Heart left ventricle (tissue), 16 donors: ENCODE measurements at places on chromosomes 5 and 9. TPM values are rescaled to one million over a fixed set of nuclear protein-coding genes. Genes with fewer than 3 reads are reported as not detected.

Gene CCDC171
- 0.93 TPM for total RNA-seq

Gene PCDHGA12
- total RNA-seq = 15.5 TPM

DNA sequence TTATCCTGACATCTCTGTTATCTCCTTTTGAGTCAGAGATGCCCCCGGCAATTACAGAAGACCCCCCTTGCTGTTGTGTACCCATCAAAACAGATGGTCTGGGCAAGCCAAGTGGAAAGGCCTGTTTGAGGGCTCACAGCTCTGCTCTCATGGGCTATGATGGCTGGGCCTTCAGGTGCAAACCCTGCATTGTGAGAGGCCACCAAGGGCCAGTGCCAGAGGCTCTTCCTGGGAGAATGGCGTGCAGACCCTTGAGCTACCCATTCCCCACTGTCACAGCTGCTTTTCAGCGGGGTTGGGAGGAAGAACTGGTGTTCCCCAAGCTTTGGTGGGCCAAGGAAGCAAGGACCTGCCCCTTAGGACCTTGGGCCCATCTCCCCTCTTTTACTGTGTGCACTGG is 174.7 kb upstream of the PPP1R26 start:
- H3K27me3 ChIP-seq = peaks cover 33% of the 10 kb centered on the region
- no peaks in the 10 kb centered on the region for H3K4me1 ChIP-seq
- DNase-seq = no peak

Gene BRD3
- total RNA-seq = 14.0 TPM

GRCh38 chr5:176590035-176590717 is 19.8 kb downstream of the GPRIN1 start:
- no peaks in the 10 kb centered on the region for H3K27me3 ChIP-seq
- no peak overlapping the region for H3K4me3 ChIP-seq
- H3K36me3 ChIP-seq = no peaks in the 10 kb centered on the region
- no peaks in the 10 kb centered on the region for H3K4me1 ChIP-seq
- DNase-seq = no peak

GRCh38 chr9:113568081-113568435 is 104.5 kb downstream of the RGS3 start:
- H3K27ac ChIP-seq = peak overlapping the region; percentile 94
- DNase-seq = no peak
- H3K27me3 ChIP-seq = no peaks in the 10 kb centered on the region
- H3K4me3 ChIP-seq = no peak overlapping the region
- peaks cover 44% of the 10 kb centered on the region for H3K4me1 ChIP-seq
- H3K36me3 ChIP-seq = no peaks in the 10 kb centered on the region

- H3K27me3 ChIP-seq = no peaks in the 10 kb centered on the region
- H3K36me3 ChIP-seq = no peaks in the 10 kb centered on the region
- DNase-seq = no peak
- H3K27ac ChIP-seq = no peak overlapping the region
- H3K4me1 ChIP-seq = no peaks in the 10 kb centered on the region
These were observed 125.4 kb downstream of the PSAT1 start for GRCh38 chr9:78422309-78422708.

Gene SVEP1
- 9.6 TPM for total RNA-seq

GRCh38 chr9:72615931-72616330 is 94.5 kb downstream of the TMC1 start:
- H3K36me3 ChIP-seq = no peaks in the 10 kb centered on the region
- H3K27me3 ChIP-seq = no peaks in the 10 kb centered on the region
- no peak overlapping the region for H3K4me3 ChIP-seq
- DNase-seq = no peak
- H3K4me1 ChIP-seq = no peaks in the 10 kb centered on the region

DNA sequence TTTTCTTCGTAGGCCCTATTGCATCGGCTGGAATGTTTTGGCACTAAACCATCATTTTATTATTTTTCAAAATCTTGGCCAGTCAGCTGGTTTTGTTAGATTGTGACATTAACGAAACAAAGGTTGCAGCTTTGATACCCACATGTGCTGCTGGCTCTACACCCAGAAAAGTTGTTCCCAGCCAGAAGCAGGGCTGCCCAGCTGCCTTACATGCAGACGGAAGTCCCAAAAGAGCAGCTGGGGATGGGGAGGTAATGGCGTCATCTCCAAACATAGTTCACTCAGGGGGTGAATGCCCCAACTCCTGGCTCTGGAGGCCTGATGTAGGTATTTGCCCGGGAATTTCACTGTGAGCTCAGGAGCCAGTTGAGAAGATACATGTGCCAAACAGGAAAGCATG is 23.3 kb downstream of the TMEM171 start:
- H3K4me3 ChIP-seq = no peak overlapping the region
- no peak for DNase-seq
- H3K27me3 ChIP-seq = peaks cover 13% of the 10 kb centered on the region
- no peak overlapping the region for H3K27ac ChIP-seq
- H3K4me1 ChIP-seq = no peaks in the 10 kb centered on the region

DNA sequence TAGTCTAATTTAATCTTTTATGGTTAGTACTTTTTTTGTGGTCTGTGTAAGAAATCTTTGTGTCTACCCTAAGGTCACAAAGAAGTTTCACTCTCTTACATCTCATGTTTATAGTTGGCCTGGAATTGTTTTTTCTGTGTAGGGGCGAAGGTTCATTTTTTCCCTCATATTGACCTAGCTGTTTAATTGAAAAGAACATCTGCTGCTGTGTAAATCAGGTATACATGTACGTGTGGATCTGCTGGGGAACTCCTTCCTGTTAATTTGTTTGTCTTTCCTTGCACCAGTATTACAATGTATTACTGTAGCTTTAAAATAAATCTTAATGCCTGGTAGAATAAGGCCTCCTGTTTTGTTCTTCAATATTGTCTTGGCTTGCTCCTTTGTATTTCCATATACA is 37.8 kb downstream of the EXOSC2 start:
- peaks cover 17% of the 10 kb centered on the region for H3K4me1 ChIP-seq
- H3K4me3 ChIP-seq = no peak overlapping the region
- no peaks in the 10 kb centered on the region for H3K36me3 ChIP-seq
- DNase-seq = no peak

DNA sequence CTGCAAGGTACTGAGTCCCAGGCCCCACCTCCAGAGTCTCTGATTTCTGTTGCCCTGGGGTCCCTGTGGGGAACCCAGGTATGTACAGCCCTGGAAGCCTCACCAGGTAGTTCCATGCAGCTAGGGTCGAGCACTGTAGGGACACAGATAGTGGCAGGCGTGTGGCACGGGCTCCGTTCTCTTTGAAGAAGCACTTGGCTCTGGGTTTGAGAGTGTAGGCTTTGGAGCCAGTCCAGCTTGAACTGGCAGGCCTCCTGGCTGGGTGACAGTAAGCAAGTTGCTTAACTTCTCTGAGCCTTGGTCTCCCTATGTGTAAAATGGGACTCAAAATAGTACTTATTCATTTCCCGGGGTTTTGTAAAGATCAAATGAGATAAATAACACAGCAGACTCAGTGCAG is 5.6 kb downstream of the OLFM1 start:
- peaks cover 18% of the 10 kb centered on the region for H3K27me3 ChIP-seq
- no peak for DNase-seq
- peaks cover 7% of the 10 kb centered on the region for H3K4me1 ChIP-seq

GRCh38 chr5:157109744-157110143 is 900 bp upstream of the HAVCR2 start:
- DNase-seq = no peak
- H3K4me1 ChIP-seq = no peaks in the 10 kb centered on the region
- peak overlapping the region; percentile 24 for H3K27ac ChIP-seq

Gene MORN5
- not detected for total RNA-seq

DNA sequence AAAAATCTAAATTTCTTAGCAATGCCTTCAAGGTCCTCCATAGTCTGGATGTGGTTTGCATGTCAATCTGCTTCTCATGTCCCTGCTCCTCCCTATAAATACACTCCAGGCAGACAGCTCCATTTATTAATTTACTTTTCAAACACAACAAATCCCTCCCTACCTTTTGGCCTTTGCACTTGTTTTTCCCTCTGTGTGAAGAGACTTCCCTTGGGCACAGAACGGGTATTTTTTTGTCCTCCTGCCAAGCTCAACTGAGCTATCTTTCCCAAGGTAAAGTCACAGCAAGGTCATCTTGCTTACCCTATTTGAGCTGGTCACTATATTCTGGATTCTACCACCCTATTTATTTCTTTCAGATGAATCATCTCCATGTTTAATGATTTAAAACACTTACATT is 159.6 kb upstream of the ANKH start:
- H3K27ac ChIP-seq = no peak overlapping the region
- H3K4me3 ChIP-seq = no peak overlapping the region
- H3K36me3 ChIP-seq = no peaks in the 10 kb centered on the region
- H3K4me1 ChIP-seq = no peaks in the 10 kb centered on the region
- DNase-seq = no peak

DNA sequence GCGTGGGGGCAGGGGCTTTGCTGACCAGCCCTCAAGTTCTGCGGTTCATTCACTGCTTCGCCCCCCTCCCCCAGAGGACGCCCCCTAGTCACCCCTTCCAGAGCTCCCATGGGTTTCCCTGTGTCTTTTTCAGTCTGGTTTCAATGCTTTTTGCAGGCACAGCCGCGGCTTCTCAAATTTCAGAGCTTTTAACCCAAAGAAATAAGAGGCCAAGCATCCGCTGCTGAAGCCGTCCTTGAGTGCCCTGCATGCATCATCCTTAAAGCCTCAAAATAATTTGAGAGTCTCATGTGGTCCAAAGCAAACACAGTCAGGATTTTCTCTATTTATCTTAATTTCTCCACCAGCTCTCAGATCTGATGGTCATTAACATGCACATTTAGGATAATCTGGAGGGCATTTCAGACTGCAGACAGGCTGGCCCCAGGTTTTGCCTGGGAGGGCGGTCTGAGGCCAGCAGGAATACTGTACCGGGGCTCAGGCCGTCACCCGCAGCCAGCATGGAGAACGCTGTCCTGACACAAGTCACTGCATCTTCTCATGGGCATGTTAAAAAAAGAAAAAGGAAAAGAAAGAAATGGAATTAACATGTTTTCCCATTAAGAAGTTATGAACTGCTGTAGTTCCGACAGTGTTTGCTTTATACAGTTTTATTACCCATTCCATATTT is 420.8 kb upstream of the IRX4 start:
- H3K4me1 ChIP-seq = no peaks in the 10 kb centered on the region
- H3K36me3 ChIP-seq = no peaks in the 10 kb centered on the region
- no peak for DNase-seq

GRCh38 chr5:76303921-76304320 is 99.2 kb upstream of the IQGAP2 start:
- DNase-seq = no peak
- no peaks in the 10 kb centered on the region for H3K4me1 ChIP-seq
- no peaks in the 10 kb centered on the region for H3K27me3 ChIP-seq
- no peak overlapping the region for H3K27ac ChIP-seq

Gene TEX48
- not detected for total RNA-seq

Gene ST6GALNAC4
- 55.1 TPM for total RNA-seq

DNA sequence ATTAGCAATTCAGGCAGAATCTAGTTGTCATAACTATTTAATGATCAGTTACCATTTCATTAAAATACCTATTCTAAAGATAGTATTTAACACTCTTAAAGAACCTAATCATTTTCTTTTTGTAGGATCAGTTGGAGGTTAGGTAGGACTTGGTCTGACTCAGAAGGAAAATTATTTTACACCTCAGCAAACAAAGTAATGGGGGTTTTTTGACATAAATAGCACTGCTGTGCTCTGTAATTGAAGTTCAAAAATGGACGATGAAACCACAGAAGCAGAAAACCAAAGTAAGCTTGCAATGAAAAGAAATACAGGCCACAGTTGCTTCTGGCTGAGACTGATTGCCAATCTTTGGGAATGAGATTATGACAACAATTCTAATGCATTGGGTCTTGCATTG is 187.0 kb upstream of the TRPM3 start:
- H3K4me3 ChIP-seq = no peak overlapping the region
- no peaks in the 10 kb centered on the region for H3K4me1 ChIP-seq
- H3K27ac ChIP-seq = no peak overlapping the region
- H3K36me3 ChIP-seq = no peaks in the 10 kb centered on the region

- peaks cover 11% of the 10 kb centered on the region for H3K27me3 ChIP-seq
- H3K4me3 ChIP-seq = no peak overlapping the region
- H3K27ac ChIP-seq = peak overlapping the region; percentile 0
- H3K4me1 ChIP-seq = peaks cover 16% of the 10 kb centered on the region
These were observed 10.8 kb downstream of the TSPAN17 start for GRCh38 chr5:176658007-176658599.

DNA sequence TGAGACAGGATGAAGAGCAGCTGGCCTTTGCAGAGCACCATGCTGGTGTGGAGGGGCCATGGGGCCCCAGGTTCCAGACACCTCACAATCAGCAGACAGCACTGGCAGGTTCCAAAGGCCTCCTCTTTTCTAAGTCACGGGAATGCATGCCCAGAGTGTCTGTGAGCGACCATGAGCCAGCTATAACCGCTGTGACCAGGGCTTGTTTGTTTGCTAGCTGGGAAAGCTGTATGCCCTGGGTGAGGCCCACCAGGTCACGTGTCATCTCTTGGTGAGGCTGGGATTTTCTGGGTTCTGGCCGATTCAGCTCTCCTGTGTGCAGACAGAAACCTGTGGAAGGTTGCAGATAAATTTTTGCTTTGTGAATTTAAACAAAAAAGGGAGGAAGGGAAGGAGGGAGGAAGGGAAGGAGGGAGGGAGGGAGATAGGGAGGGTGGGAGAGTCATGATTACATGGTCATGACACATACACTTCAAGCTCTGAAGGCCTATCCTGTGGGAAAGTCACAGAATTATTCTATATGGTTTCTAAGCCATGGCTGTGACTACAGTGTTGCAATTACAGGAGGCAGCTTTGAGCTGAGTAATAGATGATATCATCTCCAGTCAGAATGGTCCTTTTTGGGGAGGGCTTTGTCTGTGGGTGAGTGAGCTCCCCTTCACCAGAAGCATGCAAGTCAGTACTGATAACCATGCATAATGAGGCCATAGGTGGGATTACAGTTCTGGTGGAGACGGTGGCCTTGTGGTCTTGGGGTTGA is 37.2 kb downstream of the PAPPA start:
- H3K4me3 ChIP-seq = no peak overlapping the region
- no peaks in the 10 kb centered on the region for H3K27me3 ChIP-seq
- H3K27ac ChIP-seq = no peak overlapping the region
- DNase-seq = no peak
- no peaks in the 10 kb centered on the region for H3K4me1 ChIP-seq

DNA sequence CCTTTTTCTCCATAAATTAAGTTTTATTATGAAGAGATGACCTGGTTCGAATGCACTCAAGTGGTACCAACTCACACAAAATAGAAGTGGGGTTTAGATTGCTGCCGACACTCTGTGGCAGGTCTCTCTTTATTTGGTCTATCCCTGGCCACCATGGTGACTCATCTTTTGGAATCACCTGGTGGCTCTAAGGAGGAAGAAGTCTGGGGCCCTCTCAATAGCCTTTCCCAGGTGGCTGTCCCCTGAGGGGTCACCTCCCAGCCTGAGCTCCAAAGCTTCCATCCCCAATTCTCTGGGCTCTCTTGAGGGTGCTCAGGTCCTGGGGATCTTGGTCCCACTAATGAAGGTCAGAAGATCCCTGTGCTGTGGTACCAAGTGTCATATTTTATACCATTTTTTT is 136.8 kb downstream of the MVB12B start:
- DNase-seq = no peak
- H3K36me3 ChIP-seq = no peaks in the 10 kb centered on the region
- H3K27me3 ChIP-seq = no peaks in the 10 kb centered on the region
- H3K4me3 ChIP-seq = no peak overlapping the region
- H3K4me1 ChIP-seq = no peaks in the 10 kb centered on the region

Gene CDC20B
- total RNA-seq = not detected

Gene GGTA1
- total RNA-seq = 1.9 TPM

GRCh38 chr9:120210274-120210673 is 369.7 kb downstream of the CDK5RAP2 start:
- no peaks in the 10 kb centered on the region for H3K4me1 ChIP-seq
- no peaks in the 10 kb centered on the region for H3K27me3 ChIP-seq
- DNase-seq = no peak

Gene SH3PXD2B
- 10.6 TPM for total RNA-seq

Gene VAV2
- 3.4 TPM for total RNA-seq

Gene RORB
- 3.4 TPM for total RNA-seq

Gene BAAT
- 0.17 TPM for total RNA-seq

Gene TMEM215
- not detected for total RNA-seq
